Hepatocyte (in vitro differentiated cells): ENCODE measurements at places on chromosomes 1 and 21.

GRCh38 chr1:17246971-17247370 is 1.9 kb upstream of the PADI3 start:
- DNase-seq = no peak

GRCh38 chr1:244952280-244952933 is 88.1 kb upstream of the HNRNPU start:
- DNase-seq = no peak

- DNase-seq = peak; percentile 63
Observed at GRCh38 chr1:110554871-110555801, 36.2 kb upstream of the KCNA10 start.

GRCh38 chr1:21927533-21928237 is 9.4 kb downstream of the HSPG2 start:
- peak; percentile 88 for DNase-seq

DNA sequence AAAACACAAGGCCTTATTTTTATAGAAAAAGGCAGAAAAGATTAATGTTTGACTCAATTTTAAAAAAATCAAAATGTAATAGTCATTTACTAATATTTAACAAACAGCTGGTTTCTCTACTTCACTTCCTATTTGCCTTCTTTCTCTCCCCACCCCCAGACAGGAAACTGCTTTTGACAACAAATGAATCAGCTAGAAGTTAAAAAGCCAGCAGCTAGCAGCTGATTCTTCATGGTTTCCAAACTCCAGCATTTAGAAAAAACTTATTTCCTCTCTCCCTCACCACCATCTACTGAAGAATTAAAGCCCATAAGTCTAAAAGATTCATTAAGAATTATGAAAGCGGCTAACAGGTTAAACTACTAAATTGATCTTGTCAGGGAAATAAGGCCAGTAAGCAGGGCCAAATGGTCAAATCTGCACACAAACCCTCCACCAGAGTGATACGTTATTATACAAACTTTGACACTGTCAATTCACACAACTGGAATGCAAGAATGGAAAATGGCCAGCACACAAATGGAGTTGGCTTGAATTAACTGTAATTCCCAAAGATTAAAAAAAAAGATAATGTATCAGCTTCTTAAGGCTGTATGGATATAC is 4.0 kb downstream of the WDR26 start:
- peak; percentile 49 for DNase-seq

- DNase-seq = no peak
Observed at GRCh38 chr1:45093334-45093733, 81.3 kb downstream of the UROD start.

DNA sequence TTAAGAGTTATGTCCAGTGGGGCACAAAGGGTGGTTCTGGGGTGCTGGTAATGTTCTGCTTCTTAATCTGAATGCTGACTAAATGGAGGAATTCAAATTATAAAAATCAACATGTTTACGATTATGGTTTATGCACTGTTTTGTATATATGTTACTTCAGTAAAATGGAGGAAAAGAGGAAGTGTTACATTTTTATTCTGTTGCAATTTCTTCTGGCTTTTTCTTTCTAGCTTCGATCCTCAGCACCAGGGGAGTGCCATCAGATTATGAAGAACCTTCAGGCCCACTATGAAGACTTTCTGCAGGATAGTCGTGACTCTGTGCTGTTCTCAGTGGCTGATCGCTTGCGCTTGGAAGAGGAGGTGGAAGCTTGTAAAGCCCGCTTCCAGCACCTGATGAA is 105.5 kb downstream of the MACF1 start:
- no peak for DNase-seq

DNA sequence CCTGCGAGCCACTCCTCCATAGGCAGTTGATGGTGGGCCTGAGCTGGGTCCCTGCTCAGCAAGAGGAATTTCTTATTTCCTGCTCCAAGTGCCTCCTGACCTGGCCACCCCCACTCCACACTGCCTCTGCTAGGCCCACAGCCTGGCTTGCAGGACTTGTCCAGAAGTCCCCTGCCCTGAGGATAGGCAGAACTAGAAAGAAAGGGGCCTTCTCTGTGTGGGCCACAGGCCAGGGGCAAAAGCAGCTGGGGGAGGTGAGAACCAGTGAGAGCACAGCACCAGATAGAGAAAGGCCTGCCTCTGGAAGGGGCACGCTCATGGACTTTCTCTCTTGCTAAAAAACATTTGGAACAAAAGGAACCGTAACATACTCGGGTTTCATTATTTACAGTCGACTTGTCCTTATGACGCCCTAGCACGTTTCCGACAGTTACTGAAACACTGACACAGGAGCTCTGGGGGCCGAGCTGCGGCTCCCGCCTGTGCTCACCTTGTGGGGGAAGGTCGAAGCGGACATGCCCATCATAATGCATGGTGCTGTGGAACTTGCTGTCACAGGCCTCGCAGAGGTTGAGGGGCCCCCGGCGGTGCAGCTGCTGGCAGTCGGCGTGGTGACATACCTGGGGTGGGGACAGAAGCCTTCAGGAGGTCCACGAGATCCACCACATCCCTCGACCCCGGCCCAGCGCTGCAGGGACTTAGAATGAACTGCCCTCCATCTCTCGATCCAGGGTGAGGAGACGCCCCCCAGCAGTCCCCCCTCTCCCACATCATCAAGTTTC is 11.3 kb upstream of the TNFRSF25 start:
- no peak for DNase-seq

GRCh38 chr1:161241682-161242081 is 3.7 kb upstream of the NR1I3 start:
- DNase-seq = no peak

DNA sequence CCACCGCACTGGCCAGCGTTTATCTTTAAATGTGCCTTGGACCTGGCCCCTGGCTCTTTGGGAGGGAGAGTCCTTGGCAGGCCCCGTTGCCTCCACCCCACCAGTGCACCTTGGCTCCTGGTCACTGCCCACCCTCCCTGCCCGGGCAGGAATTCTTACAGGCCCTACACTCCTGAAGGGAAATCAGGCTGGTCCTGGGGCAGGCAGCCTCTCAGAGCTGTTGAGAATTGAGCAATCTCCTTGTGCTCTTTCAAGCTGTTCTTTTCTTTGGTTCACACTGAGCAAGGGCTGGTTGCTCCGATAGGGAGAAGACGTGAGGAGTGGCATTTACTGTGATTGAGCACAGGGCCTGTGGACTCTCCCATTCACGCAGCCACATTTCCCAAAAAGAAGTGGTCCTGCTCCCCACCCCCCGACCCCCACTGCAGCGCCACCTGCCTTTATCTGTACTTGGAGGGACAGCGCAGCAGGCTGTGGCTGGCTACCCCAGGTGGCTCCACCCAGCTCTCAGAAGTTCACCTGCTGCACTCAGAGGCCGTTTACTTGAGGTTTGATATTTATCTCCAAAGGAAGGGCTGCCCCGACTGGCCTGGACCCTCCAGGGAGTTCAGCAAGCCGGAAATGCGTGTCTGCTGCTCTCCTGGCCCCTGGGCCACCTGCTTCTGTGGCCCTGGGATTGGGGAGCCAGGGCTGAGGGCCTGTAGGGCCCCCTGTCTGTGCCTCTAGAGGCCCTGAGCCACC is 47.8 kb downstream of the SKI start:
- peak; percentile 67 for DNase-seq

GRCh38 chr1:84505493-84506001 is 639 bp upstream of the SPATA1 start:
- DNase-seq = peak; percentile 83

DNA sequence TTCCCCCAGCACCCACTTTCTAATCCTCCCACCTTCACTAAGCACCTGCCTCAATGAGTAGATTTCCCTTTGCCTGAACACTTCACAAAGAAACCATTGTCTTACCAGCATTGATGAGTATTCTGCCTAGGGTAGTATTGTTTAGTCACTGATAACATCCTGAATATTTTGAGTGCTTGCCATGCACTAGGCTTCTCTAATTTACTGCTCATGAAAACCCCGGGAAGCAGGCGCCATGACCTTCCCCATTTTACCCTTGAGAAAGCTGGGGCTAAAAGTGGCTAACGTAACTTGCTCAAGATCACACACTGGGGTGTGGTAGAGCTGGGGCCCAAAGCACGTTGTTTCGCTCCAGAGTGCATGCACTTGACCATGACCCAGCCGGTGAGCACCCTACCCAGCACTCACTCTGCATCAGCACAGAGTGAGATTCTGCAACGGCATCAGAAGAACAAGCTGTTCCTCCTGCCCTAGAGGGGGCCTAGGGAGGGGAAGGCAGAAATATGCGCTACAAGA is 10.6 kb upstream of the F3 start:
- DNase-seq = no peak

DNA sequence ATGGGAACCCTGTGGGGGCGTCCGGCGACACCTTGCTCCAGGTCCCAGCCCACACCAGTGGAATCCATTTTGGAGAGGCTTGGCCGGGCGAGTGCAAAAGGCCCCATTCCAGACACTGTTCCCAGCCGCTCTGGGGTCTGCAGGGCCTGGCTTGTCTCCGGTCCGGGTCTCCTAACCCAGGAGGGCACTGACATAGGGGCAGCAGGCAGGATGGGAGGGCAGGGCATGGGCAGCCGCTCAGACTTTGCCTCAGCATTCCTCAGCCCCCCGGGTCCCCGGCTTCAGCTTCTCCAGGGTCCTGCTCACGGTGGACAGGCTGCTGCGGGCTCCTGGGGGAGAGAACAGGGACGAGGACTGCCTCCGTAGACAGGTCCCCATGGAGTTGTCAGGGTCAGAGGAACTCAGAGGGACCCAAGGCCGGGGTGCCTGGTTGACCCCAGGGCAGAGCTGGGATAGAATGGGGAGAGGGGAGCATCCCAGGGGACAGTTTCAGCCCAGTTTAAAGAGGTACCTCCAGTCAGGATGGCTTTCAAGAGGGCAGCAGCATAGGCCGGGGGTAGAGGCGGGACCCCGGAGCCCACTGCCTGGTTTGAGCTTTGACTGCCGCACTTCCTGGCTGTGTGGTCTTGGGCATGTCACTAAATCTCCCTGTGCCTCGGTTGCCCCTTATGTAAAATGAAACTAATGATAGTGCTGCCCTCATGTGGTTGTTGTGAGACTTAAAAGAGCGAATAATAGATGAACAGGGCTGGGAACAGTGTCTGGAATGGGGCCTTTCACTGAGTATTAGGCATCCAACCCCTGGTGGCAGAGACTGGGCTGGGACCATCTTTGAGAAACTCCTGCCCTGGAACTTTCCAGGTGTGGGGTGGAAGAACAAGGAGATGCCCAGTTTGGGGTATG is 3.7 kb downstream of the KNCN start:
- peak; percentile 54 for DNase-seq

GRCh38 chr1:158049853-158050252 is 56.4 kb downstream of the KIRREL1 start:
- DNase-seq = no peak

GRCh38 chr1:63112155-63112900 is 210.0 kb upstream of the FOXD3 start:
- no peak for DNase-seq
